ENCODE measurements at places on chromosomes 3 and 15.

GRCh38 chr3:19931767-19932188, 2.2 kb downstream of the EFHB start:
- DNase-seq: no peak

GRCh38 chr3:22609139-22609538, 594.0 kb upstream of the UBE2E2 start:
- DNase-seq: no peak

DNA sequence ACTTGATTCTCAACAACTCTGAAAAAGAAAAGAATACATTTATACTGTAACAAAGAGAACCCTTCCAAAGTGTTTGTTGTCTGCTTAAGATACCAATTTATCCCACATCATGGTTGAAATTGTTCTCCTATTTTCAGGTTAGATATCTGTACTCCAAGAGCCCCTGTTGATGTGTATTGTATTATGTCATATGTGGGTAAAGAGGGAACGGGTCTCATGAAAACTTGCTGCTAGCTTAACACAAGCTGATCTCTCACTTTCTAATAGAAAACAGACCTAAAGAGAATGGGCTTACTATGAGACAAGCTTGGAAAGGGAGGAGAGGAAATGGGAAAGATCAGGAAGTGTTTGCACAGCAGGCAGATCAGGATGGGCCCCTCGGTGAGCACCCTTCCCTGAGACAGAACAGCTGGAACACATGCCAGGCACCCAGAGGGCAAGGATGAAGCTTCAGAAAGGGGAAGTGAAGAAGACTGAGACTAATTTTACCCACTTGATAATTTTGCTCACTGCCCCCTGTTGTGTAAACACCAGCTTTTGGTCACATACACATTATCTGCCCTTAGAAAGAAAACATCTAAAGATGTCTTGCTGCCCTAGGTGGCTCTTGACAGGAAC, 747.9 kb upstream of the CCDC54 start:
- no peak for DNase-seq

GRCh38 chr3:111737706-111738086, 121.4 kb upstream of the PHLDB2 start:
- DNase-seq: no peak

DNA sequence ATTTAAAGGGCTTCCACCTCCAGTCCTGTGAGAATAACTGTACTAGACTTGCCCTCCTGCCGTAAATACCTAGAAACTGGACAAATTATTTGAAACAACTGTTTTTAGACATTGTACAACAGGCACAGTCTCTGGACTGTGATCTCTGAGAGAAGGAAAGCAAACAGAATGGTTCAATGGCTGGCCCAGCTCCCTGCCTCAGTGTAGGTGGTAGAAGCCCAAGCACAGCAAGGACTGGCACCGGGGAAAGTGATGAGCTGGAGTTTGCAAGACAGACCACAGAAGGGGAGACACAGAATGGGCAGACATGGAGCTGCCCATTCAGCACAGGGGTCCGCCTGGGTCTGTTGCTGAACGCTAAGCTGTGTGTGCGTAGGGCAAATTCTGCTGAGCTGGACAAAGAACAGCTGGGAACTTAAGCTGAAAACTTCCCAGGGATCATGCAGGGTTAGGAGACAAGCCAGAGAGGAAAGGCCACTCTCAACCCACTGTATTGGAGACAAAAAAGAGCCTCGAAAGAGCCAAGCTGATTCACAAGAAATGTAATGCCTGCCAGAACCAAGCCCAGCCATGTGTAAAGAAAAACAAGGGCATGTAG, 52.6 kb upstream of the SEC61A1 start:
- DNase-seq: no peak

GRCh38 chr3:54649551-54649950, 278.3 kb downstream of the LRTM1 start:
- DNase-seq: no peak

DNA sequence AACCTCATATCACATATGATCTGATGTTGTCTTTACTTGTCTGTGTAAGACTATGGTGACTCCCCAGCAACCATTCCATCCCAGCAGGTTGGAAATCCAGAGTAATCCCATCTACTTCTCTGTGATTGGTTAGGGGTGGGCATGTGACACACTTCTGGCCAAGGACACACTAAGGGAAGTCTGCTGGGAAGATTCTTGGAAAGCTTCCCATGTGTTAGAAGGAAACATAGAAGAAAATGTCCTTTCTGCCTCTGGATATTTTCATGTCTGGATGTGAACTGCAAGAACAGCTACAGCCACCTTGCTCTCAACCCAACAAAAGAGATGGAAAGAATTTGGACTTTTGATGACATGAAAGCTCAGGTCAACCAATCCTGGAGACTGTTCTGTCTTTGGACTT, 2.6 kb upstream of the UBE2Q2 start:
- no peak for DNase-seq

DNA sequence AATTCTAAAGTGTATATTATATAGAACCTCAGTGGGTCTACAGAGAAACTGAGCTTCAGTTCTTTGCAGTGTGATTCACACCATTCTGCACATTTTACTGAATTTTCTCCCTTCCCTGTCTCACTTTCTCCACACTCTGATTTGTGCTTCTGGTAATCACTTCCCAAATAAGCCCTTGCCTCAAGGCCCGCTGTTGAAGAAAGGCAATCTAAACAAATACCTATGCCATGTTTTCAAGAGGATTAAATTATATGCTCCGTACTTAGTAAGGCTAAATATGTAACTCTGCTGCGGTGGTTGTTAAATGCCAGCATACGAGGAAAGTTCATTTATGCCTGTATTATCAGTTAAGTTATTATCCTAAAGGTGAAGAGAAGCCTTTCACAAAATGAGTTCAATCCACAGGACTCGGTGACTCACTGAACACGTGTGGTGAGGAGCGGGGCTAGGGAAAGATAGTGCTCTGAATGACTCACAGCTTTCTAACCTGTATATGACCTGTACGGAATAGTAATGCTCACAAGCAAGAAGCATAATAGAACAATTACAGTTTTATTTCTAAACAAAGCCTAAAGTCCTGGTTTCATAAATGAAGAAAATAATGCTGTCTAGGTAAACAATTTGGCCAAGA, 25.1 kb downstream of the CNTN6 start:
- no peak for DNase-seq
